Fibroblast of skin of left biceps (primary cell): ENCODE measurements at places on chromosomes 3 and 15.

DNA sequence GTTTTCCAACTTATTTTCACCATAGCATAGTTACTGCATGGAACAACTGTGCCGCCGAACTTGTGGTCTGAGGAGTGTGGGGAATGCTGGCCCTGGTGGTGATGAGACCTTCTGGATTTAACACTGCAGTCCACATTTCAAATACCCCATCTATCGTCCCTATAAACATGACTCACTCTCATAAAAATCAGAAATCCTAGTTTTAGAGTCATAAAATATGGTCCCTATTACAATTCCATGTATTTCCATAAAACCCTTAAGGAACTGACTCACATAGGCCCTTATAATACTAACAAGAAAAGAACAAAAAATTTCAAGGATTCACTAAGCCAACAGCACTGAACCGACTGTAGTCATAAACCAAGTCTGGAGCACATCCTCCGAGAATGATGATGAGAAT is 147.2 kb downstream of the FOXP1 start:
- DNase-seq: peak; percentile 69

- no peak for DNase-seq
Observed at GRCh38 chr3:186004209-186004608, 66.4 kb upstream of the TRA2B start.

DNA sequence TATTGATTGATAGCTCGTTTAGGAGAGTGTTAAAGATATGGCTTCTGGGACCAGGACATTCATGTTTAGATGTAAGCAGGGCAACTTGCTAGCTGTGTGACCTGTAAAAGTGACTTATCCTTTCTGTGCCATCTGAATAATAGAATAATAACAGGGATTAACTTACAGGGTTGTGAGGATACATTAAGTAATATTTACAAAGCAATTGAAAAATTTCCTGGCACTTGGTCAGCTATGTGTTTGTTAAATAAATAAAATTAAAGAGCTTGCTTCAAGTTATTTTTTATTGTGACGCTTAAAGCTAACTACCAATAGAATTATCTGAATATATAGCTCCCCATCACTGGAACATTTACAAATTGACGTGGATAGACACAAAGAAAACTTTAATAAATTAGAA is 287.9 kb upstream of the CDIN1 start:
- no peak for DNase-seq

DNA sequence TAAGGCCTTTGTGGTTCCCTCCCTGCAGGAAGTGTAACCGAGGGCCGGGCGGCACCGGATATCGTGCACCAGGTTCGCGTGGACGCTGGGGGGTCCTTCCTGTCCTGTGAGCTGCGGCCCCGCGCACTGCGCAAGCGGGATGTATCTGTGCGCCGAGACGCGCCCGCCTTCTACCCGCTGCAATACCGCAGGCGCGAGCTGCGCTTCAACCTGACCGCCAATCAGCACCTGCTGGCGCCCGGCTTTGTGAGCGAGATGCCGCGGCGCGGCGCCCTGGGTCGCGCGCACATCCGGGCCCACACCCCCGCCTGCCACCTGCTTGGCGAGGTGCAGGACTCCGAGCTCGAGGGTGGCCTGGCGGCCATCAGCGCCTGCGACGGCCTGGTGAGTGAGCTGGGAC is 35.9 kb downstream of the SAXO2 start:
- DNase-seq: no peak

GRCh38 chr3:9180764-9181117 is 68.7 kb downstream of the SRGAP3 start:
- no peak for DNase-seq

DNA sequence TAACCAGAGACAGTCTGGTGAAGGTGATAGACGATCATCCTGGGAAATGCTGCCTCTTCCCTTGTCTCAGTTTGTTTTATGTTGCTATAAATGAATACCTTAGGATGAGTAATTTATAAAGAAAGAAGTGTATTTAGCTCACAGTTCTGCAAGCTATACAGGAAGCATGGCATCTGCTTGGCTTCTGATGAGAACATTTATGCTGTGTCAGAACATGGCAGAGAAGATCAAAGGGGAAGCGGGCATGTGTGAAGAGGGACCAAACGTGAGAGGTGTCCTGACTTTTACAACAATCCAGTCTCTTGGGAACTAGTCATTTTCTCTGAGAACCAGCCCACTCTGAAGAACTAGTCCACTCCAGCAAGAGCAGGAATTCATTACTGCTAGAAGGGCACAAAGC is 9.6 kb downstream of the CMC1 start:
- DNase-seq: no peak

DNA sequence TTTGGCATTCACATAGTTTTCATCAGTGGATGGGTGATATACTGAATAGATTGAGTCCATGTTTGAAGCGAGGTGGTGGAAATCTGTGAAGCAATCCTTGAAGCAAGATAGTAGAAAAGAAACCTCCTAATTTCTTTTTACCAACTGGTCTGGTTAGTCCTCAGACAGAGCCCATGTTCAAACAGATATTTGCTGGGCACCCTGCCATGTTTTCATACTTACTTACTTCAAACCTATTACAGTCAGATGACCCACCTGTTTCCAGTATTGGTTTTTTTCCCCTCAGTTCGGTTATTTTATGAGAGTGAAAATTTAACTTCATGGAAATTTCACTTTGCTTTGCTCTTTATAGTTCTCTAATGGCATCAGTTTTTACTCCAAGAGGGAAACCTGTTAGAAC is 23.7 kb downstream of the EXOSC7 start:
- no peak for DNase-seq

GRCh38 chr3:115384381-115384780 is 237.3 kb upstream of the ZBTB20 start:
- DNase-seq: no peak

GRCh38 chr15:41774882-41775417 is 666 bp downstream of the MAPKBP1 start:
- no peak for DNase-seq

- no peak for DNase-seq
Observed at GRCh38 chr15:48681353-48681752, 35.8 kb upstream of the FBN1 start.

DNA sequence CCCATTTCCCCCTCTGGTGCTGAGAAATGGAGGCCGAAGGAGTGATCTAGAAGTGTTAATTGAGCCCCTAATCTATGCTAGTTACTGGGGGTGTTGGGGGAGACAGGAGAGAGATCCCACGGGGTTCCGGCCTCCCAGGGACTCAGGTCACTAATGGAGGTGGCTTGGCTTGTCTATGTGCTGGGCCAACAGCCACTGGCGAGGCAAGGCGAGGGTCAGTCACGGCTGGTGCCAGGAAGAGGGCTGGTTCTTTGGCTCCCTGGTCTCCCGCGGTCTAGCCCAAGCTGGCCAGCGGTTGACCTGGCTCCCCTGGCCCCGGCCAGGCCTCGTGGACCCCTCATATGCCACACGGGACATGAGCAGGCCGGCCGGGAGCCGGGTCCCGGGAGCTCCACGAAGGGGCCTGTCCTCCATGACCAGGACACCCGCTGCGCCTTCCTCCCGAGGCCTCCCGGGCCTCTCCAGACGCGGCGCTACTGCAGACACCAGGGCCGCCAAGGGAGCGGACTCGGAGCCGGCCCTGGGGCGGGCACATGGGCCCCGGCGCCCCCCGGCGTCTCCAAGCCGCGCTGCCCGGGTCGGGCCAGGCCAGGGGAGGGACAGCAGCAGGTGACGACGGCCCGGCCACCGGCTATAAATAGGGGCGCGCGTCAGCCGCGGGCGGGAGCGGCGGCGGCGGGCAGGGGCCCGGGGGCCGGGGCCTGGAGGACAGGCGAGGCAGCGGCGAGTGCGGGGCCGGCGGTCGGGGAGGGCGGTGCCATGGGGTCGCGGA is at the start of gene ALPK3:
Gene ALPK3, plus strand, starts transcription at position 663 of the 772 bp plus-strand sequence. Its CDS starts 97 bp downstream, at position 760.
- DNase-seq: no peak

DNA sequence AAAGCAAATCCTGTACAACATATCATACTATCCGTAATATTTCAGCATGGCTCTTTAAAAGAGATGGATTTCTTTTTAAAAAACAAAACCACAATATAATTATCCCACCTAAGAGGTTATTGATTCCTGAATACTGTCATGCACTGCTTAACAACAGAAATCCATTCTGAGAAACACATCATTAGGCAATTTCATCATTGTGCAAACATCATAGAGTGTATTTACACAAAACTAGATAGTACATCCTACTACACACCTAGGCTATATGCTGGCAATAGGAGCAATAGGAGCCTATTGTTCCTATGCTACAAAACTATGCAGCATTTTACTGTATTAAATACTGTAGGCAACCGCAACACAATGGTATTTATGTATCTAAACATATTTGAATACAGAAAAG is 242.0 kb downstream of the NEK10 start:
- DNase-seq: no peak

DNA sequence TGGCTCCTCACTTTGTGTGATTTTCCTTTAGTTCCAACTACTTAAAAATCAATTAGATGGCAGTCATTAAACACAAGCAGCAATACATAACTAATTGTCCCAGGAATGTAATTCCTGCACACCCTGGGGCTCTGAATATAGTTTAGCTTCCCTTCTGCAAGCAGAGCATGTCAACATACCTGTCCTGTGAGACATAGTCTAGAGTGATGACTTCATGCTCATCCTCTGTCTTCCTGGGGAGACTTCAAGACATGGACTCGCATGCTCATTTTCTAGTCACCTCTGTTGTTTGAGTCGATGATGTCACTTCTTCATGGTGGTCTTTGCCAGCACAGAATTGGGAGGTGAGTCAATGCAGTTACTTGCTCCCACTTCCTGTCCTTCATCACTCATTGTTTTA is 15.7 kb downstream of the C3orf52 start:
- DNase-seq: peak; percentile 57

GRCh38 chr3:132595014-132595413 is 2.1 kb upstream of the ACKR4 start:
- DNase-seq: no peak

GRCh38 chr3:11120091-11120805 is 34.0 kb upstream of the HRH1 start:
- no peak for DNase-seq

GRCh38 chr15:98840053-98840452 is 167.5 kb downstream of the PGPEP1L start:
- DNase-seq: no peak

- DNase-seq: no peak
Observed at GRCh38 chr15:100768501-100768931, 111.1 kb upstream of the ALDH1A3 start.

GRCh38 chr3:158355623-158356588 is 215.1 kb upstream of the MLF1 start:
- DNase-seq: no peak

- no peak for DNase-seq
Observed at GRCh38 chr3:158105119-158105709, 1.0 kb downstream of the SHOX2 start.

GRCh38 chr3:169325521-169326220 is 337.8 kb downstream of the MECOM start:
- no peak for DNase-seq

DNA sequence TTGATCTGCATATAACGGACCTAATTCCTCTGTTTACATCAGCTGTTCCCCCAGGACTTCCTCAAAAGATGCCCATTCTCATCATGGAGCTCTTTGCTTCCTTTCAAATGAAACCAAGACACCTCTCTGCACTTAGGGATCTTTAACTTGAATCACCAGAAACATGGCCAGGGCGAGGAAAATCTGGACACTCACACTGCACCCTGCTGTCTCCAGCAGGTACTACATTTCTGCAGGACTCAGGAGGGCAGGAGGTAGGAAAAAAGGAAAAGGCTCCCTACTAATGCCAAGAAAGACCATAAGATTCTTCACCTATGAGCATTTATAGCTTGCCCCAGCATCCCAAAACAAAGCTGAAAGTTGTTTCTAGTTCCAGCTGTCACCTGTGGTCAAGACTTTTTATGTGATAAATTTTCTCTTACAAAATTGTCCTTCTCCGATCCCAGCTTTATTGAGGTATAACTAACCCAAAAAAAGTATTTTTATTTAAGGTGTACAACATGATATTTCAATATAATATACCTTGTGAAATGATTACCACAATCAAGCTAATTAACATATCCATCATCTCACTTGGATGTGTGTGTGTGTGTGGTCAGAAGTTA is 87.3 kb upstream of the C15orf61 start:
- DNase-seq: peak; percentile 9

DNA sequence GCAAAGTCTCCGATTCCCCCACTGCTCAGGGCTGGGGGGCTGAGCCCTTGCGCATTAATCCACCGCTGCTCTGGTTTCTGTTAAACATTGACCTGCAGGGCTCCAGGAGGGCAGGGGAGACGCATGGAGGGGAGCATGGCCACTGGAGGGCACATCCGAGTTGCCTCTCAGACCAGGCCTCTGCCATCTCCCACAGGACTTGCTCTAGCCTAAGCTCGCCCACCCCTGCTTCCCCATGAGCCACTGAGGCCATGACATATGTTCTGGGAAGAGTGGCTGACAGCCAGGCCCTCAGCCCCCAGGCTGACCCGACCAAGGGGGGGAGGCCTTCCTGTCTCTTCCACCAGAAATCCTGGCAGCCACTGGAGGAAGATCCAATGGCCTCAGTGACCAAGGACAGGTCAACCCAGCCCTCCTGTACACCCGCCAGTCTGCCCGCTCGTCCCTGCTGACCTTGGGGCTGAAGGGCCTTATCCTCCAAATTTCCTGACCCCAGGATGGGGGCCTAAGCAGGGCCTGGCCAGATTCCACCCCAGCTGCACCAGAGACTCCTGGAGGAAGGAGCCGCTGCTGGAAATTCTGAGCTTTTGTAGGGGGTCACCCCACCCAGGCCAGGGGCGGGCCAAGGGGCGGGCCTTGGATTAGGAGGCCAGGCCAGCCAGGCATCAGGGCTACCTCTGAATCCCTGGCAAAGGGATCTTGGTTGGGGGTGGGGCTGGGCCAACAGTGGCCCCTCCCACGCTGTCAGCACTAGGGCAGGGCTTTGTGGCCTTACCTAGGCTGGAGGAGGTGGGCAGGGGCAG is at the start of gene HYAL1:
Gene HYAL1, minus strand, starts transcription at position 562 of the 803 bp plus-strand sequence. CDS start 618 bp downstream, outside the sequence.
- no peak for DNase-seq

DNA sequence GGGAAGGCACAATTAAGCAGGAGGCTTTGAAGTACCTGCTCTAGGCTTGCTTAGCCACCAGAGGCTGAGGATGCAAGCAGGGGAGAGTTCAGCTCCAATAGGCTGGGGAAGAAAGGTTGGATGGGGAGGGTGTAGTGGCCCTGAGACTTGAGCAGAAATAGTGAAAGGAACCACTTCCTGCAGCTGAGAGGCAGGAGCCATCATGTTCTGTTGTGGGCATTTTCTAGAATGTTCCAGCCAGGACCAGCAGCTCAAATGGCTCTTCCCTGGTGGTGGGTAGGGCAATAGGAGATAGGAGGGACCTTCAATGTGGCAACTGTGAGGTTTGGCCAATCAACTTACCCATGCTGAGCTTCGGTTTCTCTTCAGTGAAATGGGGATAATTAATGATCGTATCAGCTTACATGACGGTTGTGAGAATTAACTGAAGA is 79.1 kb upstream of the CGNL1 start:
- no peak for DNase-seq
